Stomach (tissue), 19 donors: ENCODE measurements at places on chromosomes 5 and 9.

- no peak for DNase-seq
Observed at GRCh38 chr9:131153595-131153994, 28.2 kb downstream of the NUP214 start.

DNA sequence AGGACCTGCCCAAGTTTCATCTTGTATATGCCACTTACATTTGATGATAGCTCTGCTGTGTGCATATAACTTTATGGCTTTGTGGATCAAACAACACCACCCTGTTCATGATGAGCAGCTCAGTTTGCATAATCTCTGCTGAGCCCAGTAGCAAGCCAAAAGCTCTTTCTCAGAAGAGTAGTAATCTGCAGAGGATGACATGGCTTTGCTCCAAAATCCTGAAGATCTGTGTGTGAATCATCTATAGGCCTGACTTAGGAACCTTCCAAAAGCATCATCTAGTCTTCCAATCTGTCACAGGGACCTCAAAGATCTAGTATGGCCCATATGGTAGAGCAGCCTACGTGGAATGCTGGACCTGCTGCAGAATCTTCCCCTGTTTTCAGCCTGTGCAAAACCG lies 394.6 kb downstream of the PSAT1 start:
- DNase-seq: no peak

- DNase-seq: no peak
Observed at GRCh38 chr5:1659100-1659981, 135.6 kb upstream of the LPCAT1 start.

DNA sequence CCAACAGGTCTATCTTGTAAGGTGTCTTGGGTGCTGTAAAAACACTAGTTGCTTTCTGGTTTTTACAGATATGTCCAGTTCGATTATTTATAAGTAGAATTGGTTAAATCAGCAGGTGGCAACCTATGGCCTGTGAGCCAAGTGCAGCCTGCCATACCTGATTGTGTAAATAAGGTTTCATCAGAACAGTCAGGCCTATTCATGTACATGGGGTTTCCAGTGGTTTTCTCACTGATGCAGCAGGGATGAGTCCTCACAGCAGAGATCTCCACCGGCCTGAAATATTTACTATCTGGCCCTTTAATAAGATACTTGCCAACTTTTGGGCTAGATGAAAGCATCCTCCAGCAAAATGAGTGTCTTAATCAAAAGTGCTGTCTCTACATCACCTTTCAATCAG lies 132.9 kb upstream of the ICE1 start:
- no peak for DNase-seq

GRCh38 chr9:107816561-107817021 lies 327.0 kb upstream of the KLF4 start:
- DNase-seq: peak; percentile 35

- DNase-seq: peak; percentile 87
Observed at GRCh38 chr5:139698490-139699146, 50.5 kb downstream of the CXXC5 start.

DNA sequence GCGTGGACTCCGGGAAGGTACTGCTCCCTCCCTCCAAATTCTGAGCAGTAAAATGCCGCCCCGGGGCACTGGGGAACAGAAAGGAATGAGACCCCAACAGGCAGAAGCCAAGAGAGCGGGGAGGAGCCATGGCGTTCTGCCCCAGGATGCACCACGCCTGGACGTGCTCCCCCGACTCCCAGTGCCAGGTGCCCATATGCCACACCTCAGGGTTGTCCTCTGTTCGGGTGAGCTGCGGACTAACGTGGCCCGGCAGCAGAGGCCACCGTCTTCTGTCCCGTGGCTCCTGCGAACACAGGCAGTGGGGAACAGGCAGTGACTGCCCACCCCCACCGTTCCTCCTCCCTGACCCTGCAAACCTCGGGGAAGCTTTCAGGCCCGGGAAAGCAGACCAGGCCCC lies 4.8 kb downstream of the SURF6 start:
- DNase-seq: no peak

DNA sequence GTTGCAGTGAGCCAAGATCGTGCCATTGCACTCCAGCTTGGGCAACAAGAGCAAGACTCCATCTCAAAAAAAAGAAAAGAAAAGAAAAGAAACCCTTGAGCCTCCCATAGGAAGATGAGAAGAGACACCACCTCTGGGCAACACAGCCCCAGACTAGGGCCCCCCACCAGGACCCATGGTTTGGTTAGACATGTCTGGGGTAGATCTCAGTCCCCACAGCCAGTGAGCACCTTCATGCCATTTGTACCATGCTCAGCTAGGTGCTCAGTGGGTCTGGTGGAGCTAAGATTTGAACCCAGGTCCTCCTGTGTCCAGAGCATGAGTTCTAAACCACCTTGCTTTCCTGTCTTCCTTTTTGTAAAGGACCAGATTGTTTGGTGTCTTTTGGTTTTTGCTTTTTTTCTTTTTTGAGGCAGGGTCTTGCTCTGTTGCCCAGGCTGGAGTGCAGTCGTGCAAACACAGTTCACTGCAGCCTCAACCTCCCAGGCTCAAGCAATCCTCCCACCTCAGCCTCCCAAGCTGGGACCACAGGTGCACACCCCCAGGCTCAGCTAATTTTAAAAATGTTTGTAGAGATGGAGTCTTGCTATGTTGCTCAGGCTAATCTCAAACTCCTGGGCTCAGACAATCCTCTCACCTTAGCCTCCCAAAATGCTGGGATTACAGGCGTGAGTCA lies 11.7 kb downstream of the OLFML2A start:
- no peak for DNase-seq

- DNase-seq: no peak
Observed at GRCh38 chr5:141711687-141712086, 29.7 kb upstream of the ARAP3 start.

DNA sequence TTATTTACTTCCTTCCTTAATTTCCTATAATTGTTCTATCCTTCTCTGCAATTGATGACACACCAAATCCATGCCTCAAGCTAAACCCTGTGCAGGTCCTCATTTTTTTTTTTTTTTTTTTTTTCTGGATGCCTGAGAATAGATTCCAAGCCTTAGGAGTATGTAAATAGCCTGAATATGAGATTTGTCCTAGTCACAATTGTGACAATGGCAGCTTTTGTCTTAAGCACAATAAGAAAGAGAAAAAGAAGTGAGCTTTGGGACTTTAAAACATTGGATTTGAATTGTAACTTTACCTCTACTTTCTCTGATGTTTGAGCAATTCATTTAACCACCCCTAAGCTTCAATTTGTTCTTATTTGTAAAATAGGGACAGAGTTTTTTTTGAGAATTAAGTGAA lies 280.5 kb downstream of the TUSC1 start:
- no peak for DNase-seq

DNA sequence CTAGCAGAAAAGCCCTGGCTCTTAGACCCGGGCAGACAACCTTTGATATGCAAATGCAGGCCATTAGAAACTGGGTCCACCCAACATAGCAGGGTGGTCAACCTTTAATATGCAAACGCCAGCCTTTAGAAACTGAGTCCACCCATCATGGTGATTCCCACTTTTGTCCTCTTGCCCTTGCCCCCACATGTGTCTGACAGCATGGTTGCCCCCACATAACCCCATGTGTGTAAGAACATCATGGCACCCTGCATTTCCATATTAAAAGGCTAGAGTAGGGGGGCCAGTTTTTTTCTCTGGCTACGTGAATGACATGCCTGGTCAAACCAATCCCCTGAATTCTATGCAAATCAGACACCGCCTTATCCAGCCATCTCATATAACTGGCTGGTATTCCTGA lies 273.2 kb upstream of the PRDM9 start:
- no peak for DNase-seq

DNA sequence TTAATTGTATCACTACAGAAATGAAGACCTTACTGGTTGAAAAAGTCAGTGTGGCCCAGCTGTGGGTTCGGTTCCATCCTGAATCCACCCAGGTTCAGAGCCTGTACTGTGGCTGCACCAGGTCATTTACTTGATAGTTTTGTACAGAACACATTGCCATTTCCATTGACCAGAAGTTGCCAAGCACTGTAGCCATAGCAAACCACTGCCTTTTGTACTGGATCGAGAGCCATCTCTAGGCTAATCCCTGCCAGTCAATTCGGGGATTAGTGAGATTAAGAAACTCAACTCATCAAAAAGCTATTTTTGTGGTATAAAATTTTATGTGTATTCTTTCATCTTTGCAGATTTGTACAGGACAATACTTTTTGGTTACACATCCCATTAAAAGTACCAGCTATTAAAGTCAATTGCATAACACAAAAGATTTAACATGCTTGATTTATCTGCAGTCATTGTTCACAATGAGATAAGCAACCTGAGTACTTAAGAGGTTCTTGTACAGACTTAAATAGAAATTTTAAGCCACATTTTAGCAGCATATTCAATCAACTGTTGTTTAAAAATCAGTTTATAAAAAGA lies 108.5 kb upstream of the OTULINL start:
- DNase-seq: no peak

GRCh38 chr5:8848997-8849594 lies 696.8 kb downstream of the SEMA5A start:
- DNase-seq: no peak

- no peak for DNase-seq
Observed at GRCh38 chr9:22165144-22165543, 156.0 kb upstream of the CDKN2B start.

DNA sequence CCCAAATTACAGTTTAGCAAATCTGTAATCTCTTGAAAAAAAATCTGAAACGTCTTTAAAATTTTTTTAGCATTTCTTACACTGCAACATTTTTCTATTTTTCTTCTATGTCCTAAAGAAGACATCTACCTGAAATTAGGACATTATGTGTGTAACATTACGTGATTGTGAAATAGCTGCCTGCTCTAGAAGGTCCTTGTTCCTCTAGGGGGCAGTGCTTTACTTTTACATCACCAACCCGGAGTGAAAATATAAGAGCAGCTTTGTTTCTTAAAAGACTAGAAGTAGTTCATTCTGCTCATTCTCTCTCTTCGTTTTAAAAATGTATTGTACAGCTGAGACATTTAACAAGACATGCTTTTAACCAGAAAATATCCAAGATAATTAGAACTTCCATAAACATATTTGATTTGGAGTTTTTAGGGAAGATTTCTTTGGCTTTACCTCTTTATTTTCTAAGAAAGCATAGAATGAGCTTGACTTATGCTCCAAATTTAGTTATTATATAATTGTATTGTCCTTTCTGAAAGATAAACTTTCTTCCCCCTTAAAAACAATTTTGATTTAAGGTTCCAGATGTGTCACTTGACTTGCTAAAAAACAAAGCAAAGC lies 48.1 kb upstream of the RIOK2 start:
- DNase-seq: no peak

GRCh38 chr5:113759505-113759904 lies 246.0 kb downstream of the YTHDC2 start:
- no peak for DNase-seq

- no peak for DNase-seq
Observed at GRCh38 chr5:176353533-176353932, 8.0 kb downstream of the KIAA1191 start.

- peak; percentile 85 for DNase-seq
Observed at GRCh38 chr5:123809594-123810221, 297.7 kb downstream of the CSNK1G3 start.

- no peak for DNase-seq
Observed at GRCh38 chr5:175842951-175843793, 28.2 kb upstream of the CPLX2 start.

GRCh38 chr5:6632324-6632887 lies 438 bp downstream of the NSUN2 start:
- DNase-seq: peak; percentile 55

DNA sequence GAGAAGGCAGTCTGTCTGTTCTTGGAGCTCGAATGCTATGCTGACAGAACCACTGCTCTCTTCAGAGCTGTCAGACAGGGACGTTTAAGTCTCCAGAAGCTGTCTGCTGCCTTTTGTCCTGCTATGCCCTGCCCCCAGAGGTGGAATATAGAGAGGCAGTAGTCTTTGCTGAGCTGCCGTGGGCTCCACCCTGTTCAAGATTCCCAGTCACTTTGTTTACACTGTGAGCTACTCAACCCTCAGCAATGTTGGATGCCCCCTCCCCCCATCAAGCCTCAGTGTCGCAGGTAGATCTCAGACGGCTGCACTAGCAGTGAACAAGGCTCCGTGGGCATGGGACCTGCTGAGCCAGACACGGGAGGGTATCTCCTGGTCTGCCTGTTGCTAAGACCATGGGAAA lies 344.2 kb downstream of the TMEM161B start:
- DNase-seq: no peak

GRCh38 chr5:160272264-160272663 lies 40.1 kb downstream of the CCNJL start:
- no peak for DNase-seq

DNA sequence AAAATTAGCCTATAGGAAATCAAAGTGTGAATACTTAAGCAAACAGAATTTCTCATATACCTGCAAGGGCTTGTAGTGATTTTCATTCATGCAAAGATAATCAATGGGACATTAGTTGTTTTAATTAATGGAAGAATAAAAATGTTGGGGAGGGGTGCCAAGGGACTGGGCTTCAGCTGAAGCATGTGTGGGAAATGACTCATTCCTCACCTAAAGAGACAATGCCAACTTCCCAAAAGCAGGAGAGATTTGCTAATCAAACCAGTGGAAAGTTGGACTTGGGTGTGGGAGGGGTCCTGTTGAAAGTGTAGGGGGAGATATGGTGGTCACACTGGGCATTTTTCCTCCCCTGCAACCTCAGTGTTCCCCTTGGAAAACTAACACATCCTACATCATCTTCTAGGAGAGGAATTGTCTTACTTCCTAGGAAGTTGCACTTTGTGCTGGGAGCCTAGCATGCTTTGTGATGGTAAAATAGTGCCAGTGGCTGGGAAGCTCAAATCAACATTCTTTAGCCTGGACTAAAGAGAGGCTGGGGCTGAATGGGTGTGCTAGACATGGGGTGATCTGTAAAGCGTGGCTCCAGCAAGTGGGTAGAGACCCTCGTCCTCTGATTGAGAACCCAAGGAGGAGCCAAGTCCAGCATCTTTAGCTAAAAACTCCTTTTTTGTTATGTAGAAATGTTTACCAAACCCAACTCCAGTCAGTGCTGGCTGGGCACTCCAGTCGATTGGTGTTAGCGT lies 6.4 kb upstream of the LHX2 start:
- no peak for DNase-seq

DNA sequence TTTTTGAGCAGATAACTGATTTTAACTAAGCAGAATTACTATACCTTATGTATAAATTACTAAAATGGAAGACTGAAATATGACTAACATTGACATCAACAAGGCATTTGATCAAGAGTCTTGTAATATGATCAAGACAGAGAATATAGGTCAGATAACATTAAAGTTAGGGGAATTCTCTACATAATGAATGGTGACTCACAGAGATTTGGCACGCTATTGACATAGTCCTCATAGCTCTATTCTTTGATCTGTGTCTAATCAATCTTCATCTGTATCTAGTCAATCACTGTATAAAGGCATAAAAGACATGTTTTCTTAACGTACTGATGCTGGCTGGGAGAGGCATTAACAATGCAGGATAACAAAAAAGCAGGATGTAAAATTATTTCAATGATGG lies 17.4 kb downstream of the ABITRAM start:
- no peak for DNase-seq

DNA sequence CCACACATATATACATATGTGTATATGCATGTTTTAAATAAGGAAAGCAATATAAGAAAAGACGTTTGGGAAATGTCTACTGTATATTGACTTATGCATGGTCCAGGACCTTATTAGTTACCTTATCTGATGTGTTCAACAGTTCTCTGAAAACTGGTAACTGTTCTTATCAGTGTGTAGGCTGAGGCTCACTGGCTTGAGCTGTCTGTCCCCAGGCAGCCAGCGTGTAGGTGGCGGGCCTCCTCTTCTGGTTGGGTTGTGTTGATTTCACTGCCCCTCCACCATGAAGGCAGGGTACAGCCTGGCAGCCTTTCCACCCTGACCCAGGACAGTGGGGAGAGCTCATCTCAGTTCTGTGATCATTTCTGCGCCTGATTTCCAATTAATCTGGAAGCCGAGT lies 38.7 kb upstream of the SEMA4D start:
- DNase-seq: no peak
